ENCODE measurements at places on chromosomes 16 and 17. TPM values are rescaled to one million over a fixed set of nuclear protein-coding genes. Genes with fewer than 3 reads are reported as not detected.

The NPIPA3 gene
- 9.8 TPM for total RNA-seq

The TMEM132E gene
- total RNA-seq = 0.18 TPM

The ICAM2 gene
- not detected for total RNA-seq

The TPSG1 gene
- total RNA-seq = not detected

The KRT33B gene
- total RNA-seq = not detected

The PCTP gene
- 14.9 TPM for total RNA-seq

The PRSS33 gene
- not detected for total RNA-seq

The KREMEN2 gene
- total RNA-seq = 7.5 TPM

The ZNF205 gene
- 13.2 TPM for total RNA-seq

The PLD2 gene
- 21.4 TPM for total RNA-seq

The CACNG5 gene
- not detected for total RNA-seq

GRCh38 chr16:74813109-74813641 lies 38.6 kb upstream of the FA2H start:
- peak; percentile 22 for DNase-seq
- H3K4me3 ChIP-seq = no peak overlapping the region
- H3K27ac ChIP-seq = no peak overlapping the region
- no peaks in the 10 kb centered on the region for H3K27me3 ChIP-seq
- H3K36me3 ChIP-seq = no peaks in the 10 kb centered on the region

- H3K36me3 ChIP-seq = no peaks in the 10 kb centered on the region
- H3K4me1 ChIP-seq = no peaks in the 10 kb centered on the region
- no peaks in the 10 kb centered on the region for H3K27me3 ChIP-seq
- H3K4me3 ChIP-seq = no peak overlapping the region
These were observed 40.5 kb upstream of the FASN start for GRCh38 chr17:82138511-82138992.

- H3K36me3 ChIP-seq = no peaks in the 10 kb centered on the region
- no peaks in the 10 kb centered on the region for H3K27me3 ChIP-seq
- no peak overlapping the region for H3K4me3 ChIP-seq
- H3K4me1 ChIP-seq = peaks cover 10% of the 10 kb centered on the region
These were observed 22.3 kb upstream of the ZFPM1 start for GRCh38 chr16:88430524-88431446.

GRCh38 chr17:34885076-34885475 lies 76.2 kb downstream of the CCT6B start:
- H3K27me3 ChIP-seq = no peaks in the 10 kb centered on the region
- no peaks in the 10 kb centered on the region for H3K36me3 ChIP-seq
- no peak for DNase-seq
- H3K4me3 ChIP-seq = no peak overlapping the region

DNA sequence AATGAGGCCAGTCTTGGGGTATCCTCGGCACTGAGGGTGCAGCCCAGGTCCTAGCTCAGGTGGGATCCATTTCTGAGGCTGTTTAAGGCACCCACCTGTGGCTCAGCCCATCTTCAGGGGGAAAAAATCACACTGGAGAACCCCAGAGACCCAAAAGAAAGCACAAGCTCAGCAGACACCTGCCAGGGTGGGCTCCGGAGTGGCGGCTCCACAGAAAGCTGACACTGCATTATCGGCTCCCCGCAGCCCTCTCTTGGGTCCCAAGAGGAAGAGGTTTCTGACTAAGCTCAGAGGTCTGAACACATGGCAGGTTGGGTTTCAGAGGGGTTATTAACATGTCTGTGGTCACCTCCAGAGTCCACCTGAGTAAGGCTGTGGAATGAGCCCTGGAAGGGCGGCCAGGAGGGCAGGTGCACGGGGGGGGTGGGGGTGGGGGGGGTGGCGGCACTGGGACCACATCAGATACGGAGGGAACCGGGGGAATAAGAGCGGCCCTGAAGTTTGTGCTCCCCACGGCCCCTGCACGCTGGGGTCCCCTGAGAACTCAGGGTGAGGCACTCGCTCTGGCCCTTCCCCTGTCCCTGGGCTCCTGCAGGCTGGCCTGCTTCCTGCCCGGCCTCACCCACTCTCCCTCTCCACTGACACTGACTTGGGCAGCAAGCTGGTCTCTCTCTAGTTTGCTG lies 79.5 kb downstream of the TIMM22 start:
- H3K4me3 ChIP-seq = no peak overlapping the region
- peaks cover 22% of the 10 kb centered on the region for H3K4me1 ChIP-seq
- no peaks in the 10 kb centered on the region for H3K27me3 ChIP-seq

GRCh38 chr17:64694207-64694606 lies 32.1 kb upstream of the SMURF2 start:
- no peaks in the 10 kb centered on the region for H3K36me3 ChIP-seq
- no peaks in the 10 kb centered on the region for H3K27me3 ChIP-seq
- H3K4me1 ChIP-seq = peaks cover 4% of the 10 kb centered on the region
- H3K27ac ChIP-seq = peak overlapping the region; percentile 43

- no peak overlapping the region for H3K27ac ChIP-seq
- no peak overlapping the region for H3K4me3 ChIP-seq
- H3K36me3 ChIP-seq = no peaks in the 10 kb centered on the region
- no peaks in the 10 kb centered on the region for H3K4me1 ChIP-seq
- peaks cover 31% of the 10 kb centered on the region for H3K27me3 ChIP-seq
- DNase-seq = no peak
These were observed 73.2 kb downstream of the NT5M start for GRCh38 chr17:17376362-17376761.

DNA sequence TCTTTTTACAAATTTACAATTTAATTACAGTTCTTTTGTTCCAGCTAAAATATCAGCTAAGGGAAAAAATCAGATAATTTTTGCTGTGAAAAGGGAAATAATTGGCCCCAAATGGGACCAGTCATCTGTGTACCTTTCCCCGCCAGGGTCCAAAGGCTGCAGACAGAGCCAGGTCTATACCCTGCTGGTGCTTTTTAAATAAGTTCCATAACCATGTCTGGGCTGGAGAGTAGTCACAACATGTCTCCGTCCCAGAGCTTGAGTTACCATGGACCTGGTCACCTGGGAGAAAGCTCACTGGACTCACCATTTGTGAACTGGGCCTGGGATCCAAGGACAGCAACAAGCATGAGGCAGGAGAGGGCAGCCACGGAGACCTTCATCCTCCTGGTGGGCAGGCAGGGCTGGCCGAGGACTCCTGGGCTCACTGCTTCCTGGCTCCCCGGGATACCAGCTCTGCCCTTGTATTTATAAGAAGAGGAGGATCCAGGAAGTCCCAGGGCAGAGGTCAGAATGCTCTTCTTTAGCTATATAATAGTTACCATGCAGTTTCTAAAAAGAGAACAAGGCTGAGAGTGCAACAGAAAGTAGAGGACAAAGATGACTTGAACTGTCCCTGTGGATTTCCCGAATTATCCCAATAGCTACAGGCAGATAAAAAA lies at the start of gene CCL15:
Gene CCL15 (minus strand): TSS at position 444 of the 662 bp plus-strand sequence. CDS start 61 bp downstream, at position 383.
- H3K36me3 ChIP-seq = no peaks in the 10 kb centered on the region
- no peak within 1 kb of the TSS for H3K4me3 ChIP-seq
- no peaks in the 10 kb centered on the region for H3K27me3 ChIP-seq
- no peak within 1 kb of the TSS for H3K27ac ChIP-seq
- no peak for DNase-seq

GRCh38 chr17:74924250-74924948 lies at the start of gene OTOP2:
Gene OTOP2, plus strand, starts transcription at chr17:74924273. Its CDS starts 360 bp downstream, at chr17:74924633.
- H3K36me3 ChIP-seq = no peaks in the 10 kb centered on the region
- no peak for DNase-seq
- no peaks in the 10 kb centered on the region for H3K4me1 ChIP-seq

- H3K4me3 ChIP-seq = no peak overlapping the region
- peak; percentile 51 for DNase-seq
- no peak overlapping the region for H3K27ac ChIP-seq
- no peaks in the 10 kb centered on the region for H3K27me3 ChIP-seq
These were observed 41.5 kb downstream of the TK2 start for GRCh38 chr16:66508248-66508913.

- H3K4me1 ChIP-seq = no peaks in the 10 kb centered on the region
- H3K4me3 ChIP-seq = no peak overlapping the region
- H3K27me3 ChIP-seq = peaks cover 40% of the 10 kb centered on the region
- no peak overlapping the region for H3K27ac ChIP-seq
- no peaks in the 10 kb centered on the region for H3K36me3 ChIP-seq
These were observed 3.3 kb upstream of the CACNG5 start for GRCh38 chr17:66831383-66832210.

- H3K27ac ChIP-seq = no peak overlapping the region
- H3K36me3 ChIP-seq = no peaks in the 10 kb centered on the region
- DNase-seq = no peak
- H3K27me3 ChIP-seq = no peaks in the 10 kb centered on the region
- H3K4me1 ChIP-seq = peaks cover 16% of the 10 kb centered on the region
These were observed 15.2 kb upstream of the ADGRG3 start for GRCh38 chr16:57652695-57653471.

DNA sequence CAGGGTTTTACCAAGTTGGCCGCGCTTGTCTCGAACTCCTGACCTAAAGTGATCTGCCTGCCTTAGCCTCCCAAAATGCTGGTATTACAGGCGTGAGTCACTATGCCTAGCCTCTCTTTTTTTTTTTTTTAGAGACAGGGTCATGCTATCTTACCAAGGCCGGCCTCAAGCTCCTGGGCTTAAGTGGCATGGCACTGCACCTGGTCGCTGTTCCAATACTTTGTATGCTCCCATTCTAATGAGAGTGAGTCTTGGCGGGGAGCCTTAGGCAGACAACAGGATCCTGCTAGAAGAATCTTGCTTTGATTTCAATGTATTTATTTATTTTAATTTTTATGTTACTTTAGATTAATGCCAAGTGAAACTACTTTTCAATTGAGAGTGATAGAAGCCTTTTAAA lies 21.9 kb downstream of the TOM1L2 start:
- no peaks in the 10 kb centered on the region for H3K36me3 ChIP-seq
- peaks cover 11% of the 10 kb centered on the region for H3K4me1 ChIP-seq
- no peak overlapping the region for H3K27ac ChIP-seq
- no peak overlapping the region for H3K4me3 ChIP-seq
- no peaks in the 10 kb centered on the region for H3K27me3 ChIP-seq

GRCh38 chr17:74380959-74381808 lies 13.9 kb downstream of the GPR142 start:
- H3K27ac ChIP-seq = no peak overlapping the region
- no peaks in the 10 kb centered on the region for H3K4me1 ChIP-seq
- DNase-seq = no peak
- H3K27me3 ChIP-seq = no peaks in the 10 kb centered on the region
- H3K4me3 ChIP-seq = no peak overlapping the region
- no peaks in the 10 kb centered on the region for H3K36me3 ChIP-seq

GRCh38 chr17:43673516-43674323 lies 12.0 kb upstream of the MEOX1 start:
- H3K36me3 ChIP-seq = no peaks in the 10 kb centered on the region
- no peaks in the 10 kb centered on the region for H3K4me1 ChIP-seq
- peak; percentile 22 for DNase-seq
- H3K27ac ChIP-seq = no peak overlapping the region

DNA sequence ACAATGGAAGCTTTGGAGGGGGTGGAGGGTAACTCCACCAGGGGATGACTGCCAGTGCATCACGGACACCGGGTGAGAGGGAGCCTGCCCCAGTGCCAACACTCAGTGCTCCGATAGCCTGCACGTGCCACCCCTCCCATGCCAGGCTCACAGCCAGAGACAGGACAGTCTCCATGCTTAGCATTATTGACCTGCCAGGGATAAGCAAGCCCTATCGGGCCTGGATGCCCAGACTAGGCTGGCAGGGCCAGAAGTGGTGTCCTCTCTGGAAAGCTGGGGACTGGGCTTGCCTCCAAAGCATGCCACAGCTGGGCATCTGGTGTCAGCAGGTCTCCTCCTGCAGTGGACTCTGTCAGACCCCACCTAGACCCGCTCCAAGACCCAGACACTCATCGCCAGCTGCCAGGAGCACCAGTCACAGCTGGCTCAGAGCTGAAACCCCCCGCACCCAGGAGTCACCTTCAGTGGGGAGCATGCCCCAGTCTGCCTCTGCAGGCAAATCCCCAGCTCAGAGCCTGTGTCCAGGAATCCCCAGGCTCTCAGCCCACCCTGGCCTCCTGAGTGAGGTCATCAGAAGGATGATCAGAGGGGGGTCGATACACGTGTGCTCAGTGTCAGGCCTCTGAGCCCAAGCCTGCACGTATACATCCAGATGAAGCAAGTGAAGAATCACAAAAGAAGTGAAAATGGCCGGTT lies 1.8 kb upstream of the RHBDF1 start:
- H3K4me3 ChIP-seq = no peak overlapping the region
- H3K36me3 ChIP-seq = no peaks in the 10 kb centered on the region
- peaks cover 58% of the 10 kb centered on the region for H3K4me1 ChIP-seq
- H3K27me3 ChIP-seq = no peaks in the 10 kb centered on the region

DNA sequence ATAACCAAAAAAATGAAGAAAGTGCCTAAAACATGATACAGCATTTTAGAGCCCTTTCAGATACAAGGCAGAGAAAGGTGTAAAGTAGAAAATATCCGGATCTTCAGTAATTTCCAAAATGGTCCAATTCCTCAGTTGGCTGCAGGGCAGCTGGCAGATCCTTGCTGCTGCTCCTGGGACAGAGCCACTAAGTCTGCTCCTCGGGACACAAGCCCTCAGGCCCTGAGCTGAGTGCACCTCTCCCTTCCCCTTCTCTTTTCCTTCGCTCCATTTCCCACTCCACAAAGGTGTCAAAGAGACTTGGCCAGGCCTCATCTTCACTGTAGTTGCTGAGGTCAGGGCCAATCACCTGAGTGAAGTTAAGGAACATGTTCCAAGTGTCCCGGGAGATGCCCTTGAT lies 40.5 kb downstream of the DCUN1D3 start:
- no peaks in the 10 kb centered on the region for H3K4me1 ChIP-seq
- DNase-seq = no peak
- H3K27ac ChIP-seq = no peak overlapping the region
- peaks cover 12% of the 10 kb centered on the region for H3K36me3 ChIP-seq
- no peak overlapping the region for H3K4me3 ChIP-seq

DNA sequence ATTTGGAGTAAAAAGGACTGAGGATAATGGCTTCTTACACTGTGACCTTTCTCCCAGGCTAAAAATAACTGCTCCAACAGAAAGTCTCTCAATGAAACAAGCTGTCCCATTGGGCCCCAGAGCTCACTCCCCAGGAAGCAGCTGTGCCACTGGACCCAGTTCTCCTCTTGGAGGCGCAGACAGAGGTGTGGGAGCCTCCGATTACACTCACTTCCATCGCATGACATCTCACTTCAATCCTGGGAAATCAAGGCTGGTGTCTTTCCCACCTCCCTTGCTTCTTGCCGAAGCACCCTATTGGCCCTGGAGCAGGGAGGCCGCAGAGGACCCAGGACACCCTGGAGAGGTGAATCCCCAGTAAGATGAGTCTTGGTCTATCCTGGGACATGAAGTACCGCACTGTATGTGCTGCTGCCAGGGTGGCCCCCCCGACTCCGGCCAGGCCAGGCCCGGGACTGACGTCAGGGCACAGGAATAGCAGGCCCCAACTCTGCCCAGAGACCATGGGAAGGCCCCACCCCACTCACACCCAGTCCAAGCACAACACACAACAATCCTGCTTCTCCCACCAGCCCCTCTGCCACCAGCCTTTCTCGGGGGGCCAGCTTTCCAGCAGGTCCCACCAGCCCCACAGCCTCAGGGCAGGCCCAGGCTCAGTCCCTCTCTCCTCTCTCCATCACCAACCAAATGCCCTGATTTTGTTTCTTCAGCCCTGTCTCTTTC lies 29.5 kb downstream of the SRL start:
- DNase-seq = no peak
- H3K27me3 ChIP-seq = no peaks in the 10 kb centered on the region
- H3K36me3 ChIP-seq = no peaks in the 10 kb centered on the region
- no peak overlapping the region for H3K4me3 ChIP-seq
- H3K27ac ChIP-seq = peak overlapping the region; percentile 19

GRCh38 chr17:17693253-17694168 lies 12.3 kb downstream of the RAI1 start:
- peak overlapping the region; percentile 68 for H3K4me3 ChIP-seq
- no peaks in the 10 kb centered on the region for H3K36me3 ChIP-seq
- no peaks in the 10 kb centered on the region for H3K27me3 ChIP-seq
- no peak for DNase-seq

Measured in astrocyte (in vitro differentiated cells and primary cell).